ENCODE measurements at places on chromosomes 6 and 20.

GRCh38 chr20:39039261-39039660 is 77.1 kb downstream of the DHX35 start:
- DNase-seq = no peak

DNA sequence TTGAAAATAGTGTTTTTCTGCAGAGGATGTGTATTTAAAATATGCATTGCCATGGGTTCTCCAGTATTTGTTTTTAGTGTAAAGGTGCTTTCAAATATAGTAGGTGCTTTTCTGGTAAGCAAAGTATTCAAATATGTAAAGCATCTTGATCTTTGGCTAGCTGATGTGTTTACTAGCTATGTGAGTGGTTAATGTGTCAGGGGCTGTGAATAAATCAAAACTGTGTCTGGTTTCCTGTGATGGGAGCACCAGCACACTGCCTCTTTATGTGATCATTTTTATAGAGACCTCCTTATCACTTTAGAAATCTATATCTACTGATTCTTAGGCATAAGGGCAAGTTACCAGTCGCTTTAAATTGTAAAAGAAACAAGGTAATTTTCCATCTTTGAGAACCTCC is 388.9 kb upstream of the MAN1A1 start:
- DNase-seq = no peak

DNA sequence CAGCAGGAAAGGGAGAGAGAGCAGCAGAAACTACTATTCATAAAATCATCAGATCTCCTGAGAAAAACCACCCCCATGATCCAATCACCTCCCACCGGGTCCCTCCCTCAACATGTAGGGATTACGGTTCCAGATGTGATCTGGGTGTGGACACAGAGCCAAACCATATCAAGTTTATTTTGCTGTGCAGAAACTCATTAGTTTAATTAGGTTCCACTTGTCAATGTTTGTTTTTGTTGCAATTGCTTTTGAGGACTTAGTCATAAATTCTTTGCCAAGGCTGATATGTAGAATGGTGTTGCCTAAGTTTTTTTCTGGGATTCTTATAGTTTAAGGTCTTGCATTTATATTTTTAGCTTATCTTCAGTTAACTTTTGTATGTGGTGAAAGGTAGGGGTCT is 422.0 kb upstream of the HS3ST5 start:
- DNase-seq = no peak

DNA sequence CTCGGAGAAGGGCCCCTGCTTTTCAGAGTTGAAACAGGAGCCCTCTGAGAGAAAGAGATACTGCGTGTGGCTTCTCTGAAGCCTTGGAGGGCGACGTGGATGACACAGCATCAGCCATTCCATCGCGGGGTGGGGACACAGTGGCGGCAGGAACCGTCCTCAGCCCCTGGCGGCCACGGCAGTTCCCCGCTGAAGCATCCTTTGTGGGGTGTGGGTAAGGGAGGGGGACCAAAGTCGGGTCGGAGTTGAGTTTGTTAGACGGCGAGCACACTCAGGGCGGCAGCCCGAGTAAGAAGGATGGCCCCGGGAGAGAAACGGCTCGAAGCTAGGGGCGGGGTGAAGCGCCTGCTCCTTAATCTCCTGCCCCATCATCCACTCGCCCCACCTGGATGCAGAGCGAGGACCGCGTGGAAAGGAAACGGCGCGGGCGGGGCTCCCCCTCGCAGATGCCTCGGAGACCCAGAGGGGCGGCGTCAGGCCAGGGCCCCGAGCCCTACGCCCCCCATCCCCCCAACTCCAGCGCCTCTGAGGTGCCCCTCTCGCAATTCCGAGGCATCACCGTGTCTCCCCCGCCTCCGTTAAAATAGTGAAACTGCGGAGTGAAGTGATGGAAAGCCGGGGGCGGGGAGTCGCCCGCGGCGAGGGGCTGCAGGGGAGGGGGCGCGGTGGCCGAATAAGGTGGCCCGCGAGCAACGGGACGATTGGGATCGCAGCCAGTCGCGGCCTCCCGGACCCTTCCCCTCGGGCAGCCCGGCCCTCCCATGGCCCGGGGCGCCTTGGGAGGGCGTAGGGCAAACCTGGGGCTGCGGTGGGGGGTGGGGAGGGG is 796 bp upstream of the RREB1 start:
- DNase-seq = no peak

- no peak for DNase-seq
Measured at GRCh38 chr6:7236306-7237209, 76.4 kb downstream of the SSR1 start.

GRCh38 chr6:89522778-89523177 is 89.8 kb downstream of the ANKRD6 start:
- no peak for DNase-seq

GRCh38 chr6:115360602-115361325 is 699.9 kb downstream of the FRK start:
- DNase-seq = no peak

- no peak for DNase-seq
Measured at GRCh38 chr6:10690651-10691445, 3.6 kb downstream of the C6orf52 start.

DNA sequence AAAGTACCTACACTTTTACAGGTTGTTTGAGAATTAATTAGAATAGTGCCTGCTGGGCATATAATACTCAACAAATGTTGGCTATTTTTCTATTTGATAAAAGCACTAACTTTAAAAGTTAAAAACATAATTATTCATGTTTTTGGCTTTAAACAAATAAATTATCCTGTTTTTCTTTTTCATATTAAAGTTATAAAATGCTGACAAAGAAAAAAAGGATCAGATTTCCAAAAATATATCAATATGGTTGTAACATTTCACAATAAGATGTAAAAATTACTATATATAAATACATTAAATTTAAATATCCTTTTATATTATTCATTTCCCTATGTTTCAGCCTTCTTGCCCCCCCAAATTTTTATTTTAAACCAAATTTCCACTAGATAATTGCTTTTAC is 312.0 kb downstream of the RNGTT start:
- no peak for DNase-seq

GRCh38 chr6:36141091-36141490 is 10.8 kb downstream of the MAPK13 start:
- DNase-seq = no peak

- no peak for DNase-seq
Measured at GRCh38 chr6:121042766-121043165, 291.5 kb downstream of the TBC1D32 start.

DNA sequence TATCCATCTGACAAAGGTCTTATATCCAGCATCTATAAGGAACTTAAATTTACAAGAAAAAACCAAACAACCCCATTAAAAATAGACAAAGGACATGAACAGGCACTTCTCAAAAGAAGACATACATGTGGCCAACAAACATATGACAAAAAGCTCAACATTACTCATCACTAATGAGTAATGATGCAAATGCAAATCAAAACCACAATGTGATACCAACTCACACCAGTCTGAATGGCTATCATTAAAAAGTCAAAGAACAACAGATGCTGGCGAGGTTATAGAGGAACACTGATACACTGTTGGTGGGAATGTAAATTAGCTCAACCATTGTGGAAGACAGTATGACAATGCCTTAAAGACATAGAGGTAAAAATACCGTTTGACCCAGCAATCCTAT is 13.9 kb downstream of the MACROD2 start:
- DNase-seq = no peak

GRCh38 chr20:36815454-36816091 is 42.0 kb upstream of the DSN1 start:
- DNase-seq = no peak

DNA sequence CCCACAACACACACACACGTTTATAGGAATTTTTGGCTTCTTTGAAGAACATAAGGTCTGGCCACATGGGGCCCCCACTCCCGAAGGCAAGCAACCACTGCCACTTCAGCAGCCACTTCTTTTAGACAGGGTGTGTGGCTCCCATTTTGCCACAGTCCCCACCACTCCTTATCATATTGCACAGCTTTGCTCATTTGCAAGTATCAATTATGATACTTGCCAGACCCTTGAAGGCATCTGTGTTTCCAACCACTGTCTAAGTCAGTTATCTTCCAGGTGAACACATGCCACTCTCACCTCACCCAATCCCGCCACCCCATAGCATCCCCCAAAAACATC is 73.1 kb downstream of the NOL4L start:
- DNase-seq = no peak

DNA sequence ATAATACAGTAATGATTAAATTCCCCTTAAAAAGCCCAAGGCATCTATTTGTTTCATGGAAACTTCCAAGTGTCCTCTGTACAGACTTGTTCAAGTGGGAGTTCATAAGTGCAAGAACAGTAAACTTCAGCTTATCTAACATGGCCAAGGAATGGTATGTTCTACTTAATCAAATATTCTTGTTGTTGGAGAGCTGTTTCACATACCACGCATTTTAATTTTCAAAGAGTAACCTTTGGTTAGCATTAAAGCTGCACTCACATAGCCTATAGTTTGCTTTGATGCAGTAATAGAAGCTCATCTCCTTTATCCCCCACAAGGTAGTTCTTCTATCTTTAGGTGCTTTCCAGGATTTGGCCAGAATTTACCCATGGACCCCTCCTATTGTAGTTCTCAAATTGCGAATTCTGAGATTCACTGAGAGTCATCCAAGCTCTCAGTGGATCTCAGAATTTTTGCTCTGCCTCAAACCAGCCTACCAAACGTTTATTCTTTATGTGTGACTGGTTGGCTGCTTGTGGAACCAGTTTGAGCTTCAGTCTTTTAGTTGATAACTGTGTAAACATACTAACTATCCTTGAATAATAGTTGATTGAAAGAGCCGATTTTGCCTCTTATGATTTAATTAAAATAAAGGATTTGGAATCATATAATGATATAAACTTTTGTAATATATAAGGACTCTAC is 668.0 kb upstream of the FLRT3 start:
- no peak for DNase-seq

- no peak for DNase-seq
Measured at GRCh38 chr20:8272766-8273165, 140.7 kb downstream of the PLCB1 start.

DNA sequence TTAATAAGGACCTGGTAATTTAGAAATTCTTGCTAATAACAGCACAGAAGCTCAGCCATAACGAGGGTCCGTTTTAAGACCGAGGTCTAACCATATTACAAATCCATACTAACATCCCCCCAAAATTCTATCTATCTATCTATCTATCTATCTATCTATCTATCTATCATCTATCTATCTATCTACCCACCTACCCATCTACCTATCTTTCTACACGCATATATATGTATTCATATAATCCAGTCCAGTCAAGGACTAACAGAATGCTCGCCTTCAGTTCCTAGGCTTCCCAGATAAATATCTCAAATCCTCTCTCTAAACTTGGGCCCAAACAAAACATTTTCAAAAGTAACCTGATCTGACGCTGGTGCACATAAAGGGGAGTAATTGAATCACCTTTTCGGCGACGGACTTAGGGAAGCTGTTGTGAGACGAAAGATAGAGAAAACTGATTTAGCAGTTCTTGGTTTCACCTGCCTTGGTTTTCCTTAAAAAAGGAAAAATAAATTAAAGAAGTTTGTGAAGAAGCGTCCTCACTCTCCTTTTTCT is 14.5 kb downstream of the HMGN4 start:
- DNase-seq = no peak

- DNase-seq = peak; percentile 33
Measured at GRCh38 chr6:129575378-129576118, 134.4 kb downstream of the ARHGAP18 start.

DNA sequence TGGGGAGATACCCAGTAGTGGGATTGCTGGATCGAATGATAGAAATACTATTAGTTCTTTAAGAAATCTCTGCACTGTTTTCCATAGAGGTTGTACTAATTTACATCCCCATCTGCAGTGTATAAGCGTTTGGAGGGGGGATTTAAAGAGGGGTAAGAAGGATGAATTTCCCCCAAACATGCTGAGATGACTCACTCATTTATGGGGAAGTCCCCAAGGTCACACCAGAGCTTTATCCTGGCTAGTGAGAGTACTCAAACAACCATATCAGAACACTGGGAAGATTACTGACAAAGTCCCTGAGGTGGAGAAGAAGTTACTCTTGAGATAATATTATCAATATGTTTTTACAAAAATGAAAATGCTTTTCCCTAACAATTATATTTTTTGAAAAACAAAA is 44.0 kb downstream of the ROS1 start:
- DNase-seq = no peak

DNA sequence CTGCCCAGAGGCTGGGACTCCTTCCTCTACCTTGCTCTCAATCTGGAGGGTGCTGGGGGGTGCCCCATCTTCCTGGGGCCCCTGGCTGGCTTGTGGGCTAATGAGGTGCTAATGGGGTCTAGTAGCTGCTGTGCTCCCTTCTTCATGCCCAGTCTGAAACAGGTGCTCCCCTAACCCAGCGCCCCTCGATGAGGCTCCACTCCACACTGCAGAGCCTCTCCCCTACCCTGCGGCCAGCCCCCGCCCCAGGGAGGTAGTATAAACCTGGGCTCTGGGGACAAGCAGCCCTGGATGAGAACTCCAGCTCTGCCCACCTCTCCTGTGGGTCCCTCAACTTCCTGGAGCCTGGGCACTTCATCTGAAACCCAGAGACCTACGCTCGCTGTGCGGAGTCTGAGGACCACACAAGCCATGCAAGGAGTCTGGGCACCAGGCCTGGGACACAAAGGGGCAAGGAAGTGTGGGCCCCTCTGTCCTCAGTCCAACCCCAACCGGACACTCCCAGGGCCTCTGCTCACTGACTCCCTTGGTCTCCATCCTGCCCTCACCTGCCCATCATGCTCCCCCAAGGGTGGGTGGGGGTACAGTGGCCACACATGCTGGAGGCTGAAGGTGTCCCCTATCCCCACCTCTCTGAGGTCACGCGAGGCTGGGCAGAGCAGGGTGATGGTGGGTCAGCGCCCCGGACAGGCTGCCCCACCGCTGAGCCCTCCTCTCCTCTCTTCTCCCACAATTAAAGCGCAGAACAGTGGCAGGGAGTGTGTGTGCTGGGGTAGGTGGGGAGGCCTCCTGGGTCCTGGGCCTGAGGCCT is 6.1 kb downstream of the RPL10A start:
- no peak for DNase-seq

DNA sequence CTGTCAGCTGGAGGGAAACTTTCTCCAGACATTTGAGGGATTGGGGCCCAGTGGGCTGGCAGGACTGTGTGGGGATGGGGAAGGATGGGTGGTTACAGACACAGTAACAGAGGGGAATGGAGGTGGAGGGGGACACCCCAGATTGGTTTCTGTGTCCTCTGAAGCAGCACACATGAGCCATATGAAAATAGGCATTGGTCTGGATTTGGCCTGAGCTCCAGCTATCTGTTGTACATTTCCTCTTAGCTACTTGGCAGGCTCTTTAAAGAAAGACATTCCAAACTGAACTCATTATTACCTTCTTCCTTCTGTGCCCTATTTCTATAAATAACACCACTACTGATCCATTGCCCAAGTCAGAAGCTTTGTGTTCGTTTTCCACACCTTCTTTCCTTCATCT is 72.0 kb upstream of the PRL start:
- DNase-seq = no peak
